ENCODE measurements at places on chromosomes 1 and 21.

DNA sequence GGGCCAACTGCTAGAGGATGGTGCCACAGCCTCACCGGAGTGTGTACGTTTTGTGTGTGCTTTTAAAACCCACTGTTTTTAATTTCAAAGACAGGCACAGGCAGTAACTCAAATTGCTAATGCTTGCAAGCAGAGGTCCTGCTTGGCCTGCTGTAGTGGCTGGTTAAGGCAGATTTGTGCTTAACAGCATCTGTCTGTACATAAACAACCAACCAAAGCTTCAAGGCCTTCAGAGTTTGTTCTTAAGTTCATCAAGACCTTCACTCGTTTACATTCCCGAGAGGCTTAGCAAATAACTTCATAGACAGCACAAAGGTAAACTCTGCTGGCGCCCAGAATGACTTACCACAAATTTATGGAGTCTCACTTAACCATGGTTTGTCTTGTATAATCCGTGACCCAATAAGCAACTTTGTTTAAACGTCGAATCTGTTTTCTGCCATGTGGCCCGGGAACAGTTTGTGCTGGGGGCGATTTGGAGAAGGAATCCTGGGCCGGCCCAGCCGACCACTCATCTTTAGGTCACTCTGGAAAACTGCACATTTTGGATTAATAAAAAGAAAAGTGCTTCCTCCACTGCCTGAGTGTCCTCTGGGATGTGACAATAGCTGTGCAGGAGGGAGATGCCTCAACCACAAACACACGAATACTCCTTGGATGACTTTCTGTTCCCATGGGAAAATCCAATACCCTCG lies 58.1 kb downstream of the CAPZB start:
- DNase-seq: no peak

- no peak for DNase-seq
Measured at GRCh38 chr1:221845650-221846371, 103.9 kb upstream of the DUSP10 start.

DNA sequence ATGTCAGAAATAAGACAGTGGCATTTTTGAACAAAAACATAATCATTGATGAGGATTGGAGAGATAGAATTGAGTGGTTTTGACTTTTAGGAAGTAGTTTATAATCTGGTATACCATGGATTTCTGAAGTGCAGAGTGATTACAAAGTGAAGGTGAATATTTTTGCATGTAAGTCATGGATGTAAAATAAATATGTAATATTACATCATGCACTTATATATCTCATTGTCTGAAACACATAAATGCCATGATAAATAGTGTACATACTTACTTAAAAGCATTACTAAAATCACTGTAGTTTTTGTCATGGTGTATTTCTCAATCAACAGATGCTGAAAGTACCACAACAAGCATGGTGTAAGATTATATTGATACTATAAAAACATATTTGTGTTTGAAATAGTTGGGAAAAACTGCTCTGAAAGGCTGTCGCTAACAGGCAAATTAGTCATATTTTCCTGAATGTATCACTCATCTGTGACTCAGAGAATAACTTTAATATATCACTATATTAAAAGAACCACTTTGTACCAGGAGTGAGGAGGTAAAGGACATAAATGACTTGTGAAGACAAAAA lies 24.8 kb upstream of the RGS18 start:
- DNase-seq: no peak

DNA sequence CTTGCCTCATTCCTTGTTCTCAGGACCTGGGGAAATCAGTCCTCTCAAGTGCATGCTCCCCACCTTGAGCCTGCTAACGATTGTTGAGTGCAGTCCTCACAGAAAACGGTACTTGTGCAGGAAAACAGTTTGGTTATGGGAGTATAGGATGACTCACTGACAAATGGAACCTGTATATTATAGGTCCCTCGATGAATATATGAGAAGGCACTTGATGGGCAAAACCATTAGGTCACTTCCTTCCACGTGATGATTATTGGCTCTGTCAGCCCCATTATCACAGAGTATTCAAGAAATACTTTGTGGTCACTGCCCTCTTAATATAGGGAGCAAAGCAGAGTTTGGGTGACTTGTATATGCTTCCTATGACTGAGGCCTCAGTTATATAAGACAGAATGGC lies 6.2 kb downstream of the CCDC17 start:
- DNase-seq: no peak

DNA sequence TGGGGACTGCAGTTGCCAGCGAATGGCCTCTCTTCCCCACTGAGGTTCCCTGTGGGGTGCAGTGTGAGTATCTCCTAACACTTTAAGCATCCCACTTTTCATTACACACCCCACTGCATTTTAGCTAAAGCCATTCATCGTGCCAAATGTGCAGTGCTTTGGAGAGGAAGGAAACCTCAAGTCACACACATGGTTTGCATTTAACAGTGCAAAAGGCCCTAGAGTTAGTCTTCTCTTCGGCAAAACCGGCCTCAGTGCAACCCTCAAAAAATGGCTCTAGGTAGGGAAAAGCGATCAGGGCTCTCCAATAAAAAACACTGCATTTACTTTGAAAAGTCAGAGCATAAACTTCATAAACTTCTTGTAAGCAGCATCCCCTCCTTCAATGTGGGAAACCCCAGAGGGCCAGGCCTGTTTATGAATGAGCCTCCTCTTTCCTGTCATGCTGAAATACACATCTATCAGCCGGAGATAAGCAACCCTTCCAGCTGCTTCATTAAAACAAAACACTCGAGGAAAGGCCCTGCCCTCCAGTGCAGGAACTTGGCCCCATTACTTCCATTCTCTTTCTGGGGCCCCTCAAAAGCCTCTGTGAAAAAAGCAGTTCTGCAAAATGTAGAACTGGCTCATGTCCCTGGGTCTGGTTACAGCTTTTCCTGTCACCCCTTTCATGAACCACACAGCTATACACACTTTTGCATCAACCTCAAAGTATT lies 184.0 kb downstream of the CDC7 start:
- DNase-seq: no peak

DNA sequence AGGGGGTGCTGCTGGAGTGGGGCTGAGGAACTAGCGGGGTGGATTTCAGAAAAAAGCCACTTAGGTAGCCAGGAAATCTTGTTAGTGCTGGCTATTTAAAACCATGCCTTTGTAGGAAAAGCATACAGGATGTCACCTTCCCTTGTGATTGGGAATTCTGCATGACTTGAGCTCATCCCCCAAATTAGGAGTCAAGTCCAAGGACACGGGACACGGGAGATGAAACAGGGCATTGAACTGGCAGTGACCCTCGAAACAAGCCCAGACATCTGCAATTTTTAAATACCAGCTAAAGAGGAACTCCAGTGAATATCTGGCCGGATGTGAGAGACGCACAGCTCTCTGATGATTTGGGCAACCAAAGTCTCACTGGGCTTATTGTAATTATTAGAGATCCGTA lies 32.8 kb downstream of the C2CD2 start:
- no peak for DNase-seq

GRCh38 chr1:159923203-159924024 lies 1.9 kb downstream of the TAGLN2 start:
- DNase-seq: peak; percentile 88

GRCh38 chr1:195831789-195832188 lies 776.5 kb downstream of the KCNT2 start:
- no peak for DNase-seq

- no peak for DNase-seq
Measured at GRCh38 chr1:91440847-91441246, 36.2 kb upstream of the HFM1 start.

- DNase-seq: no peak
Measured at GRCh38 chr1:236160540-236161127, 18.3 kb downstream of the GPR137B start.

- peak; percentile 75 for DNase-seq
Measured at GRCh38 chr1:206461602-206462455, 8.4 kb upstream of the IKBKE start.

DNA sequence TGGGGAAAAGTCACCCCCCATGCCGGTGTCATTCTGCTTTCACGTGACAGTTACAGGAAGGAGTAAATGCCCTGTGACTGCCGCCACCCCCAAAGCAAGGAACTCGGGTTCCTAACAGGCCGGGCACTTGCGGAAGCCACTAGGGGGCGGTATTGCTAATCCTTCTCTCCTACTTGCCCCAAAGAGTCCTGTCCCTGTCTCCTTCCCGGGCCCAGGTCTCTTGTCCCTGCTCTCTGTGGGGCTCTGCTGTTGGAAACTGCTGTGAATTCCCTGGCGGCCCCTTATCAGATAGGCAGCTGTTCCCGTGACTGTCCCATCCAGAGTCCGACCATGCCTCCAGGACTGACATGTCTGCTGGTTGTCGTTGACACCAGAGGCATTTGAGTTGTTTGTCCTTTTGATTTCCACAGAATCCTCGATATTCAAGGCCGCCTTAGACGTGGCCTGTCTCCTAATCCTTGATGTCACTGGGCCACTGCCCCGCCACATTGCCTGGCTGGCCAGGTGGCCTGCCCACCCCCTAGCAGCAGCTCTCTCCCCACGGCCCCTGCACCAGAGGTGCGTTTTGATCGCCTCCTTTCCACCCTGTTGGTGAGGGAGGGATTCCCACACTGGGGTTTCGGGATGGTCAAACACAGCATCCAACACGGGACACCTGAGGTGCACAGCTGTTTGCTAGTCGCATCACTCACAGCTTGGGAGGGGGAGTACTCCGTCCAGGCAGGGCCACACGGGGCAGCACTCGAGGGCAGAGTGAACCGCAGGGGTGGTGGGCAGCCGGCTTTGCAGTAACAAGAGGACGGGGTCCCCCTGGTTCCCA lies 37.3 kb downstream of the CHAF1B start:
- DNase-seq: peak; percentile 69

DNA sequence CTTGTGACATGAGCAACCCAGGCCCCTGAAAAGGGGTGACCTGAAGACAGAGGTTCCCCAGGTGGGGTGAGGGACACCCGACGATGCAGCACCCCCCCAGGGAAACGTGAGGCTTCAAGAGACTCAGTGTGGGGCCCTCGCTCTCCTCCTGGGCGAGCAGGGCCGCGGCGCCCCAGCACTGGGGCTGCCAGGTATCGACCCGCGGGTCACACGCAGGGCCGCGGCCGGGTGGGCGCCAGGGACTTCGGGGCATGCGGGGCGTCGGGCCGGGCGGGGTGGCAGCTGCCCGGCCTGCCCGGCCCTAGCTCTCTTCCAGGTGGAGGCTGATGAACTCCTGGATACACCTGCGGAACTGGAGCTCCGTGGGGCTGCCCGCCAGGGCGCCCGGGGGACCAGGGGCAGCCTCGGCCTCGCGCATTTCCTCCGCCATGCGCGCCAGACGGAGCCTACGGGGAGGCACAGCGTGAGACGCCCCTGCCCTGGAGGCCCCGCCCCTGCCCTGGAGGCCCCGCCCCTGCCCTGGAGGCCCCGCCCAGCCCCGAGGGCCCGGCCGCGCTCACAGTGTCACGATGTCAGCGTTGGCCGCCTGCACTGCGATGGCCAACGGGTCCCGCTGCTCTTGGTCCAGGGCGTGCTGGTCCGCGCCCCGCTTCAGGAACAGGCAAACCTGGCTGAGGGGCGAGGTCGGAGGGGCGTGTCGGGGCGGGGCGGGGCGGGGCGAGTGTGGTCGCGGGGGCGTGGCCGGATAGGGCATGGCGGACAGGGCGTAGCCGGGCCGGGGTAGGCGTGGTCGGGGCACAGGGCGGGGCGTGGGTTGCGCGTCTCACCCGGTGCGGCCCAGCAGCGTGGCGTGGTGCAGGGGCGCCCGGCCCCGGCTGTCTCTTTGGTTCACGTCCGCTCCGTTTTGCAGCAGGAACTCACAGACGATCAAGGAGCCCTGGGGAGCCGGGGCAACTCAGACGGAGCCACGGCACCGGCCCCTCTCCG lies 13.3 kb downstream of the SCNN1D start:
- no peak for DNase-seq

DNA sequence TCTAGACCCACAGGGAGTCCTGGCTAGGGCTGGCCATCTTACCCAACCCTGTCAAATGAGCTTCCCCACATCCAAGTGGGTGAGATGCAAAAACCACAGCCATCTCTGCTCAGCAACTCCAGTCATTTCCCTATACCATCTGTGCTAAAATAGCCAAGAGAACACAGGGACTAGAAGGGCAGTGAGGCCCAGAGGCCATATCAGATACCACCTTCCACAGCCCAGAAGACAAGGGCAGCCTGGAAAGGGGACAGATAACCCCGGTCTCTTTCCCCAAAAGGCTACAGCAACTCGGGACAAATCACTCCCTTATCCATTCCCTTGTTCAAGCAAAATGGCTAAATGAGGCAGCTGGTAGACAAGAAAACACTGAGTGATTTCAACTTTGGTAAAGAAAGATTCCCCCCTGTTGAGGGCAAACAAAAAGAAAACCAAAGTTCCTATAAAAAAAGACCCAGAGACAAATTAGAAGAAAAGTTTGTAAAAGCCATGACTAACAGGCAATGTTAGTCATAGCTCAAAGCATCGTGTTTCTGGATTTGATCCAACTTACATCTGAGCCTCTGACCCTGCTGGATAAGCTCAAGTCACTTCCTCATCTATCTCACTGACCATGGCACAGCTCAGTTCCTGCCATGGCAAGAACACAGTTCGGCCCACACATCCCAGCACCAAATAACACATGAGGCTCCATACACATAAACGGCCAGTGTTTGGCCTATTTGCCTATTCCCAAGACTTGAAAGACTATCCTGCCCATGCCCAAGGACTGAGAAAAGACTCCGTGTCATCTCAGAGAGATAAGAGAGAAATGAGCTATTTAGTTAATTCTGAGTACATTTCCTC lies 3.1 kb downstream of the LAMB3 start:
- peak; percentile 51 for DNase-seq

DNA sequence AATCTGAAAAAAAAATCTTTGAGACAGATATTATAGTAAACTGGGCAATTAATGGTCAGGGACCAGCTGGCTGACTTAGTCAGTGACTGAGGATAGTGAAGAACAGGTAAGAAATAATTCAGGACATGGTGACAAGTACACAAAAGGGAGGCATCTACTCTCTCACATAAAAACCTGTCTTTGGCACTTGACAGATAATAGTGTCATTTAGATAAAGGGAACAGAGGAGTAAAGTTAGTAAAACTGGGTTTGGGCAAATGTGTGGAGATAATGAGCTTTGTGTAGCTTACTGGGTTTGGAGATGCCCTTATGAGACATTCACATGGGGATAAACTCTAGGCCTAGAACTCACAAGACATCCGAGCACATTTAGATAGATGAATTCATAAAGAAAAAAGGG lies 4.0 kb downstream of the SSX2IP start:
- no peak for DNase-seq

GRCh38 chr1:172498857-172499256 lies 34.1 kb upstream of the SUCO start:
- DNase-seq: no peak

GRCh38 chr1:230368363-230368762 lies 57.8 kb downstream of the PGBD5 start:
- no peak for DNase-seq

DNA sequence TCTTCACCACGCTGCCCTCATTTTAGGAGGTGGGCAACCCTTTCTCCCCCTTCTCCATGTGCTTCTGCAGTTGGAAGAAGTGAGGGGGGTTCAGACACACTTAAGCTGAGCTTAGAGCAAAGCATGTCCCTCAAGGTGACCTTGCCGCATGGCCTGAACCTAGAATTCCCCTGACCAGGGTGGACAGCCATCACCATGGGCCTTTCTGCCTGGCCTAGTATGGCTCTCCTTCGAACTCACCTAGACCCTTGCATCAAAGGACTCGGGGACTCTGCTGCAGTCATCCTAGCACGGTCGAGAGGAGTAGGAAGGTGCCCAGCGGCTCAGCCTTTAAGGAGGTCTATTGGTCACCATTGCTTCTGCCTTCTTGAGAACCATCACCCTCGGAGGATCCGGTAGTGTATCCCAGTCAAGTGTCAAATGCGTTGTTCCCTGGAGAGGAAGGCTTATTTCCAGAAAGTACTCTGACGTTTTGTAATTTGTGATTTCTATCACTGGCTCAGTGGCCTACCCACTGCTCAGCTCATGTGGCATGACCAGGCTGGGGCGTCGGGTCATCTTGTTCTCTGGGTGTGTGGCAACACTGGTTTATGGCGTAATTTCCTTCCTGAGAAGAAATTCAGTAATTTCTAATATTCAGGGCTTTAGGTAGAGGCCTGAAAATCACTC lies at the start of gene KCNE1:
Gene KCNE1 (minus strand): TSS at position 424 of the 669 bp plus-strand sequence. CDS start 62,576 bp downstream, outside the sequence.
- no peak for DNase-seq

Measured in small intestine (tissue), 16 donors.